H54 (cell line): ENCODE measurements at places on chromosomes 13 and 19.

GRCh38 chr13:33259296-33259695 lies 26.3 kb downstream of the STARD13 start:
- DNase-seq: no peak

GRCh38 chr19:17421942-17422341 lies 2.1 kb downstream of the MVB12A start:
- no peak for DNase-seq

DNA sequence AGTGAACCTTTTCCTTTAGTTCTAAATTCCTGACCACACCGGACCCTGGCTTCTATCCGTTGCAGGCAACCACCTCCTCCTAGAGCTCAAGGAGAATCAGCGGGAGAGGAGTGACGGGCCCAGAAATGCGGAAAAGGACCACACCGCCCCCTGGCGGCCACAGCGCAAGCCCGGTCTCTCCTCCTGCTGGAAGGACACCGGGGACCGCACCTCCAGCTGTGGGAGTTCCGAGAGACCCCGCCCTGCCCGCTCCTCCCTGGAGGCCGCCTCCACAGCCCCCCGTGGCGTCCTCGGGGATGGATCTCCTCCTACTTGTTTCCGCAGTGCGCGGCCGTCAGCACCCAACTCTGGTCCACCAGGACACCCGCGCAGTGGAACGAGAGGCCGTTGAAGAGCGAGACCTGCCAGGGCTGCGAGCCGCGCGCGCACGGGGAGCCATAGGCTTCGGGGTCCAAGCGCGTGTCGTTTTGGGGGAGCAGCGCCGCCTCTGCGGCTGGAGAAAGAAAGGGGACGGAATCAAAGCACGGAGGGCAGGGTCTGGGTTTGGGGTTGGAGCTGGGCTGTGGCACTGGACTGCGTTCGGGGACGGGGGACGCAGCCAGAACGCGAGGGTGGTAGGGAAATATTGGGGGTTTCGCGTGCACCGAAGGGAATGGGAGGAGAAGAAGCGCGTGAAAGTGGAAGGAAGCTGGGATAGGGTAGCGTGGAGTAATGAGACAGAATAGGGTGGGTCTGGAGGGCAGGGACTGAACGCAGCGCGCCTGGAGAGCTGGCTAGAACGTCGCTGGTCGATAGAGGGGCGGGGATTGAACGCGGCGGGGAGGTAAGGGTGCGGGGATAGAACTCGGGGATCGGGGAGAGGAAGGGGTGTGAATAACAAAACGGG lies 2.5 kb downstream of the KLK10 start:
- no peak for DNase-seq

DNA sequence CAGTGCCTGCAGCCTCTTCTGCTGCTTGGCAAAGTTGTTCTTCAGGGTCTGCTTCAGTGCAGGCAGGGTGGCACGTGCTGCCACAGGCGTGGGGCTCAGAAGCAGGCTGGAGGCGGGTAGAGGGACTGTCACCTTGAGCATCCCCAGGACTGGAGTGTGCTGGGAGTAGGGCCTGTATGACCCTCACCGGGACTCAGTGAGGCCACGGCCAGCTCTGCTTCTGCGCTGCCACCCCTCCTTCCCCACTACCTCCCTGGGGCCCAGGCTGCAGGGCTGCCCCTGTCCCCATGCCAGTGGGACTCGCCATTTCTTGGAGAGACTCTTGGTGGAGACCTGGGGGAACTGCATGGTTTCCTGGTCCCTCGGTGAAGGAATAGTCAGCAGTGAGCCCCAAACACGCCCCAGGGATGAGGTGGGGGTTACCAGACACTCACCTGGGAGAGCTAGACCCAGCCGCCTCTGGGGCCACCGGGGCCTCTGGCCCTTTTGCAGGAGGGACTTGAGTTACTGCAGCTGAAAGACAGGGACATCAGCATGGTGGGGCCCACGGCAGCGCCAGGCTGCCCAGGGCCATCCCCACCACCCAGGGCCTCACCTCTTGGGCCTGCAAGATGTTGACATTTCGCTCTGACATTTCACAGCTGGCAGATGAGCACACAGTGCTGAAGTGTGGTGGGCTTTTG lies 29.9 kb downstream of the TUBA3C start:
- DNase-seq: no peak

GRCh38 chr13:24407844-24408243 lies 98.5 kb downstream of the C1QTNF9 start:
- DNase-seq: no peak

DNA sequence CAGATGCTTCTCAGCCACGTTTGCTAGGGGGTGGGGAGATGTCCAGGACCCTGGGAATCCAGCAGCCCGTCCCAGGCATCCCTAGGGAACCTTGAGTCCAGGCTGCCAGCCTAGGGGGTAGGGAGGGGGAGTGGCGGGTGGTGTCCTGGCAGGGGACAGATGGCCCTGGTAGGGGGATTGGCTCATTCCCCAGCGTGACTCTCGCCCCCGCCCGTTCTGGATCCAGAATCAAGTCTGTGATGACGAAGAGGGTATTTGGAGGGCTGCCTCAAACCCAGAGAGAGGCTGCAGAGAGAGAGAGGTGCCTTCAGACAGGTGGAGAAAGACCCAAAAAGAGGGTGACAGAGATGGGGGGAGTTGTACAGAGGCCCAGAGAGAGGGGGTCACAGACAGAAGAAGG lies 4.1 kb downstream of the SLC17A7 start:
- DNase-seq: no peak

DNA sequence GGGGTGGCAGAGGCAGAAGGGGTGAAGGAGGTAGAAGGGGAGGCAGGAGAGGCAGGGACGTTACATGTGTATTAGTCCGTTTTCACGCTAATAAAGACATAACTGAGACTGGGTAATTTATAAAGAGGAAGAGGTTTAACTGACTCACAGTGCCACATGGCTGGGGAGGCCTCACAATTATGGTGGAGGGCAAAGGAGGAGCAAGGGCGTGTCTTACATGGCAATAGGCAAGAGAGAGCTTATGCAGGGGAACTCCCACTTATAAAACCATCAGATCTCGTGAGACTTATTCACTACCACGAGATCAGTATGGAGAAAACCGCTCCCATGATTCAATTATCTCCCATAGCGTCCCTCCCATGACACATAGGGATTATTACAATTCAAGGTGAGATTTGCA lies 19.0 kb upstream of the ACOD1 start:
- no peak for DNase-seq

- DNase-seq: peak; percentile 96
These were observed 1.9 kb upstream of the PLPPR3 start for GRCh38 chr19:823565-824121.

DNA sequence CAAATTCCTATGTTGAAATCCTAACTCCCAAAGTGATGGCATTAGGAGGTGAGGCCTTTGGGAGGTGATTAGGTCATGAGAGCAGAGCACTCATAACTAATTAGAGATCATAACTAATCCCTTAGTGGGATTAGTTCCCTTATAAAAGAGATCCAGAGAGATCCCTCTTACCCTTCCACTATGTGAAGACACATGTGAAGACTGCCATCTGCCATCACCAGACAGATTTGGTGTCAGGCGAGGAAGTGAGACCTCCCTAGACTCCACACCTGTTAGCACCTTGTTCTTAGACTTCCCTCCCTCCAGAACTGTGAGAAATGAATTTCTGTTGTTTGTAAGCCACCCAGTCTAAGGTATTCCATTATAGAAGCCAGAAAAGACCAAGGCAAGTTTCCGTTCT lies 112.2 kb downstream of the NDFIP2 start:
- DNase-seq: no peak

GRCh38 chr13:104411141-104411765 lies 1345.0 kb upstream of the SLC10A2 start:
- DNase-seq: no peak

DNA sequence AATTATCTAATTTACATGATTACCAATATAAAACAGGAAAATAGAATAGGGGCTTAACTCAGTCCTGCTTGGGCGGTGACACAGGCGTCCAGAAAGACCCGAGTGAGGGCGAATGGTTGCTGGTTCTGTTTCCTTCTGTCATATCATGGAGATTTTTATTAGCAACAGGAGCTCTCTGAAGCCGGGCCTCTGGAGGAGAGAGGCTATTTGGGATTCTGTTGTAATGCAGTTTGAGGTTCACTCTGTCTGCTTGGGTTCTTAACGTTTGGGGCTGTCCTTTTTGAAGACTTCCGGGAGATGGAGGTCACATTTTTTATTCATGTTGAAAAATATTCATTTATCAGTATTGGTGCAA lies 115.7 kb upstream of the ZNF536 start:
- DNase-seq: no peak

DNA sequence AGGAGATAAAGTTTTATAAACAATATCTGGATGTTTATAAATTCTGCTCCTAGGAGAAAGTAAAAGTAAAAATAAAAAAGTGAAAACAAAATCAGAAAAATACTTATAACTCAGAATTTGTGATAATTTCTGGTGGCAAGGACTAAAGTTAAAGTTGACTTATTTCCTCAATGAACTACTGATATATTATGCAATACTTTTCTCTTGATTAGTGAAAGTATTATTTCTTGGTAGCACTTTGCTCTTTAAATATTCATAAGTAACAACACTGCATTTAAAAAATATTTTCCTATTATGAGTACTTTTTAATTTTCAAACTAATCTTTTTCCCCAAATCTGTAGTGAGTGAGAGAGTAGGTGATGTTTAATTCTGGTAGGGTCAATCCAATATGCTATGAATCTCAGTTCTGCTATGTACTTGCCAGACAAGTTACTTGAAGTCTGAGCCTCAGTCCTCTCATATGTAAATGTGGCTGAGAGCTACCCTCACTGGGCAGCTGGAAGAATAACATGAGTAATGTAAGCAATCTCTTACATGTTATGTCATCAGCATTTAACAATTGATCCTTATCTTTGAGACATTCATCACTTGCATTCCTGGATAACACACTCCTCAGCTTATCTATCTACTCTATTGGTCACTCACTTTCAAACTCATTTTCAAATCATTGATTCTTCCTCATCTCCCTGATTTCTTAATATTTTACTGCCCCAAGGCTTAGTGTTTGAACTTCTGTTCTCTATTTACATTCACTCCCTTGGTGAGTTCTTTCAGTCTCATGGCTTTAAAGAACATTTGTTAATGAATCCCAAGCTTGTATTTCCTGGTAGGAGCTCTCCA lies 239.0 kb downstream of the RGCC start:
- DNase-seq: no peak

DNA sequence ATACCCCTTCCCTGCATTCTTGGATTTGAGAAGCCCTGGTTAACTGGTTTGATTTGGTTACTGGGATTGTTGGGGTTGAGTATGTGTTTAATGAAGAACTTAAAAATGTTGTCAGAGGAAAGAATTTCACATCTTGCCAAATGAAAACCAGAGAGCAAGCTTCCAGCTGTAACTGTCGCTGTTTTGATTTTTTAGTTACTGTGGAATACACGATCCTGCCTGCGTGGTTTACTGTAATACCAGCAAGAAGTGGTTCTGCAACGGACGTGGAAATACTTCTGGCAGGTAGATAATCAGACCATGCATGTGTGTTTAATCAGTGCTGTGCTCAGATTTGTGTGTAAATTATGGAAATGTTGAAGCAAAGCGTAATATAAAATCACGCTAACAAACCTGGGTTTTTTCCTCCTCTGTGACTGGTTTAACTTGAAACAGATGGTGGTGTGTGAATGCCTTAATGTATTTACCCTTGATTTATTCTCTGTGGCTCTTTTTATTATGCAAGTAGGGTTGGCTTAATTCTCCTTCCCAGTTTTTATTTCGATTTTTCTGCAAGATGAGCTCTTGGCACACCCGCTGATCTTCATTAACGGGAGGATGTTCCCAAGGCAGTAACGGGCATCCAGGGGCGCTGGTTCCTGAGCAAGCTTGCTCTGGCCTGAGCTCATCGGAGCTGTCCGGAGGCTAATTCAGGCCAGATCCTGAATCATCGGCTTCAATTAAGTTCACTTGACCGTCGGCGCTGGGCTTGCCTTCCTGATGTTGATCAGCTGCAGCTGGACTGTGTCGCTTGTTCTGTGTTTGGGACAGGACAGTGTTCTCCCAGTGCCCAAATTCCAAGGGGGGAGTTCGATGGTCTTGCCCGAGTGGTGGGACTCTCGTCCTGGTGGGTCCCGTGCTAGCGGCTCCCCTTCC lies 16.0 kb downstream of the UPF1 start:
- no peak for DNase-seq

DNA sequence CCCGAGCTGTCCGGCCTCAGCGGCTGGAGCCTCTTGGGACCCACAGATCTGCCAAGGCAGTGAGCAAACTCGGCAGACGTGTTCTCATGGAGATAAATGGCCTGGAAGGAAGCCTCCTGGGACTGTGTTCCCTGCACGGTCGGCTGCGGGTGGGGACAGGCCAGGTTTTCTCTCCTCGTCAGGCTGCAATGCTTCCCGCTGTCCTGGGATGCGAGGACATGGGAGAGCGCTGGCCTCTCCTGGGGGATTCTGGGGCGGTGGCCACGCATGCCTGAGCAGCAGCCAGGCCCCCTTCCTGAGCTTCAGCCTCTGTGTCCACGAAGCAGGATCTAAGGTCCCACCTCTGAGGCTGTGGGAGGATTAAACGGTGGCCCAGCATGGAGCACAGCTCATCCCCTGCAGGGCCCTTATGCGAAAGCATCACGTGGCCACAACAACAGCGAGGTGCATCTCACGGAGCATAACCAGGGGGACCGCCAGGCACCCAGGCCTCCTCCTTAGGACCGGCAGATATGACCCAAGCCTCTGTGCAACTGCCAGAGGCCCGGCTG lies 21.2 kb upstream of the C13orf46 start:
- no peak for DNase-seq

GRCh38 chr13:52051400-52051799 lies 26.9 kb downstream of the UTP14C start:
- DNase-seq: no peak

GRCh38 chr19:5692723-5693194 lies 2.7 kb downstream of the RPL36 start:
- DNase-seq: no peak

DNA sequence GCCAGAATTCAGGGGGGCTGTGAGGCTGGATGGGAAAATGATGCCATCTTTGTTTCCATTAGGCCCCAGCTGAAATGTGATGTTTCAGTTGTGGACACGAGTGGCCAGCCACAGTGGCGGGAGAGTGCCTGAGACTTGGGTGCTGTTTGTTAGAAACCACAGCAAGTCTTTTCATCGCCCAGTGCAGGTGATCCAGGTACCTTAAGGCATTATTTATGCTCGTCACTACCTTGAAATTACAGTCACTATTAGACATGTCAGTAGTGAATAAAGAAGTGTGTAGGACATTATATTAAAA lies 82.5 kb upstream of the TM9SF2 start:
- no peak for DNase-seq

GRCh38 chr19:47228937-47229675 lies 1.9 kb downstream of the BBC3 start:
- DNase-seq: no peak

GRCh38 chr19:13428352-13428751 lies 77.9 kb downstream of the CACNA1A start:
- peak; percentile 11 for DNase-seq

GRCh38 chr19:33297401-33298145 lies 4.8 kb downstream of the CEBPA start:
- no peak for DNase-seq

- no peak for DNase-seq
These were observed 192.4 kb downstream of the ZNF536 start for GRCh38 chr19:30564551-30565011.

- DNase-seq: no peak
These were observed 13.9 kb upstream of the HS6ST3 start for GRCh38 chr13:96075953-96076543.

- DNase-seq: no peak
These were observed 156.8 kb downstream of the RGCC start for GRCh38 chr13:41613984-41614661.
